ENCODE measurements at places on chromosomes 3 and 15.

DNA sequence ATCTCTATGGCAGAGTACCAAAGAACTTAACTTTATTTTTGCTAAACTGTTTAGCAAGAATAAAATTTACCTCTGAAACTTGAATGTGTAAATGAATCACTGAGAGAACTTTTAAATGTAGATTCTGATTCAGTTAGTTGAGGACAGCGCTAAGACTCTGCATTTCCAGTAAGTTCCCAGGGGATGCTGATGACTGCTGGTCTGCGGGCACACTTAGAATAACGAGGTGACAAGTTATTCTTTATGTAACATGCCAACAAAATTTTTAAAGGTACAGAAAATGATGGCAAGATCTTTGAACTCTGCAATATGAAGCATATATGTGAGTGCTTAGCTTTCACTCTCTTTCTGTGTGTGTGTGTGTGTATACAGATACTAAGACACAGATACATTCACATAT is 56.4 kb downstream of the TGFBR2 start:
- DNase-seq: no peak

DNA sequence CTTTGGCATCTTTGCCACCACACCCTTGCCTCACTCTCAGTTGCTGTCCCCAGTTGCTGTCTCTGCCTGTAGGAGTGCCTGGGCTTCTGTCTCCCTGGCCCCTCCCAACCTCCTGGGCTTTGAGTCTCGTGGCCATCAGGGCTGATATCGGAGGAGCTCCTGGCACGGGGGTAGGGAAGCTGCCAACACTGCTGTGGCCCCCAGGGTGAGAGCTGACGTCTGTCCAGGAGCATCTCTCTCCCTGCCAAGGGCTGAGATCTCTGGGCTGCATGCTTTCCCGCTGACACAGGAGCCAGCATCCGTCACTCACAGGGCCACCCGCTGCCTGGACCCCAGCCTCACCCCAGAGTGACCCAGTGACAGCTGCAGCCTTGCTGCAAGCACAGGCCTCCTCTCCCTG is 47.4 kb downstream of the EXOG start:
- DNase-seq: no peak

GRCh38 chr3:167172377-167172776 is 207.7 kb downstream of the ZBBX start:
- DNase-seq: no peak

DNA sequence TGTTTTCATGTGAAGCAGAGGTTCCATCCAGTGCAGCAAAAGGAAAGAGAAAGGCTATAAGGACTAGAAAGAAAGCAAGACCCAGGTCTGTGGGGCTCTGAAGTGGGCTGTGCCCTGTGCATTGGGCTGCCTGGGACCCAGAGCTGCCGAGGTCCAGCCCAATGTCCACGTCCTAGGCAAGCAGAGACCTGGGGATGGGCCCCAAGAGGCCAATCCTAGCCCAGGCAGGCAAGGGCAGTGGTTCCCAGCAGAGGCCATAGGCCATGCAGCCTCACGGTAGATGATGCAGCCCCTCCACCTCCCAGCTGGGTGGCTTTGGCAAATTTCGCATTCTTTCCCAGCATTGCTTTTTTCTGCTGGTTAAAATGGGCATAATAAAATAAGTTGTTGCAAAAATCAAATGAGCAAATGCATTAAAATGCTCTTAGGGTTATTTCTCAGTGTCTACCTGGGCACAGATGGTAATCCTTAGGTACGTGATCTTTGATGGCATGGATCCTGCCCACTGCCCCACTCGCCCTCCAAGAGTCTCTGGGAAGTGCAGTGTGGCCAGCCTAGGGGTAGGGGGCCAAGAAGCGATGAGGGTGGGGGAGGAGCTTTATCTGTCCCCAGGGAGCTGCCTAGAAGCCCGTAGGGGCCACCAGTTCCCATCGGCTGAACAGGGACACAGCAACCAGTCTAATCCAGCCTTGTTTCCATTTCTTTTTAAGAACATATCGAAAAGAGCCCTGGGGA is 22.3 kb upstream of the GP9 start:
- DNase-seq: no peak

- DNase-seq: no peak
These were observed 626.5 kb upstream of the TBL1XR1 start for GRCh38 chr3:177823701-177824189.

- DNase-seq: no peak
These were observed 85.6 kb downstream of the OSBPL10 start for GRCh38 chr3:31895471-31895870.

All from urothelium cell line (cell line).